ENCODE measurements at places on chromosomes 12 and 14.

GRCh38 chr12:113169697-113170096 is 15.6 kb downstream of the DDX54 start:
- no peak for DNase-seq

- peak; percentile 88 for DNase-seq
Measured at GRCh38 chr12:96263449-96263902, 69.3 kb downstream of the ELK3 start.

DNA sequence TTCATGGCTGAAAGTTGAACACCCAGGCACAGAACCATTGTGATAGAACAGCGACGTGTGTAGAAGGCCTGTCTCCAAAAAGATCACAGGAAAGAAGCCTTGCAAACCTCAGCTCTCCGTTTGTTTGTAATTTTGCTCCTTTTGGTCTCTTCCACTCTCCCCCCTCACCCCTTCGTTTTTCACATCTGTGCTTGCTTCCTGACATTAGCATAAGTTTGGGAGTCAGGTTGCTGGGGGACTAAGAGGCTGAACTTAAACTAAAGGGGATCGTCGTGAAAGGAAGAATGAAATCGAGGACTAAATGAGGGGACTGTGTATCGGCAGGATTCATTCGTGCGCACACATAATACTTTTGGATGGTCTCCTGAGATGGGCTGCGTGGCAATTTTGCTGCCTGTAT is 200.6 kb downstream of the BCAT1 start:
- no peak for DNase-seq

- no peak for DNase-seq
Measured at GRCh38 chr12:1838205-1838993, 18.0 kb downstream of the LRTM2 start.

DNA sequence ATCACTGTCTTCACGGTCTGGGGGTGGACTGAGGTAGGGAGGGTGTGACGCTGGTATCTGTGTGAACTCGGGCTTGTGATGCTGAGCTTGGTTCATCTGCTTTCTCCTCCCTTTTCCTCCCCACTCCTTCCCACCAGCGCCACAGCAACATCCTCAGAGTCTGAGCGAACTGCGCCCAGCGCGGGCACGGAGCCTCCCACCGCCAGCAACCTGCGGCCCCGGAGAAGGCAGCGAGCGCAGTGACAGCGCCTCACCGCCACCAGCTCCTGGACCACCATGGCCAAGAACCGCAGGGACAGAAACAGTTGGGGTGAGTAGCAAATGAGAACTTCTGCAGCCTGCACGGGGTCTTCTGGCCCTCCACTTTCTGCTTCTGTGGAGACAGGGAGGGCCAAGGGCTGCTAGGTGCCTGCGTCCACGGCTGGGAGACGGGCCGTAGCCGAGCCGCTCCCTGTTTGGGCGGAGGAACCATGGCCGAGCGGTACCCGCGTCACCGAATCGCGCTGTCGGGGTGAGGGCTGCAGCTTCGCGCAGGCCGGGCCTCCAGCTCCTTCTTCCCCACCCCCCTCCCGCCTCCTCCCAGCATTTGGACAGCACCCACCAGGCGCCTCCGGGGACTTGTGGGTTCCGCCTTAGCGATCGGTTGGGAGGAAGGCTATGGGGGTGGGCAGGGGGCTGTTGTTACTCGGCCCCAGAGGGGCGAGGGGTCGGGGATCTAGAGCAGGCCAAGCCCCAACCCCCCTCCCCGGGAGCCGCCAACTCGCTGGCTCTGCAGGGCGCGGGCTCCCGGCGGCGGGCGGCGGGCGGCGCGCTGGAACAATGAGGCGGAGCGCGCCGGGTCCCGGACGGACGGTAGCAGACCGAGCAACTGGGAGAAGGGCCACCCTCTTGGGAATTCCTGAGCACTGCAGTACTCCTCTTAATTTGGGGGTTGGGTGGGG is at the start of gene ATL1:
TSS of gene ATL1 (plus strand) at position 156 of the 941 bp plus-strand sequence. CDS start at position 277, 121 bp downstream.
- peak; percentile 61 for DNase-seq

- DNase-seq: no peak
Measured at GRCh38 chr12:27965966-27966365, 6.6 kb downstream of the PTHLH start.

GRCh38 chr14:90062127-90062794 is 467 bp downstream of the KCNK13 start:
- no peak for DNase-seq

DNA sequence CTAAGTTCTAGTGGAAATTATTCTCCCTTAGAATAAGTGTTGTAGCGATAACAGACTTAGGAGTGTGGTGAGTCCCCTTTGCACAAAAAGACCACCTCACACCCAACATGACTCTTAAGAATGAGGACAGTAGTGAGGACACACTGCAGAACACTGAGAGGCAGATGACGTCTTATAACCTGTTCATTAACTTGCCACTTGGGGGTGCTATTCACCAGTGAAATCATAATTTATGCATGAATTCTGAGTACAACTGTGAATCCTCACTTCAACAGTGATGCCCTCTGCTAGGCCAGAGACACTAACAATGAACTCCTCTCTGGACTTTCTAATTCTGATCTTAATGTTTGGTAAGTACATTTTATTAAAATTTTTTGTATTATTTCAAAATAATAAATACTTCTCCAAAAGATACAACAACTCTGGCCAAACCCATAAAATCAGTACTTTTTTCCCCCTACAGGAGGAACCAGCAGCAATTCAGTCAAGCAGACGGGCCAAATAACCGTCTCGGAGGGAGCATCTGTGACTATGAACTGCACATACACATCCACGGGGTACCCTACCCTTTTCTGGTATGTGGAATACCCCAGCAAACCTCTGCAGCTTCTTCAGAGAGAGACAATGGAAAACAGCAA is 274.7 kb downstream of the DAD1 start:
- peak; percentile 13 for DNase-seq

- no peak for DNase-seq
Measured at GRCh38 chr14:33999771-34000291, 49.0 kb upstream of the EGLN3 start.

DNA sequence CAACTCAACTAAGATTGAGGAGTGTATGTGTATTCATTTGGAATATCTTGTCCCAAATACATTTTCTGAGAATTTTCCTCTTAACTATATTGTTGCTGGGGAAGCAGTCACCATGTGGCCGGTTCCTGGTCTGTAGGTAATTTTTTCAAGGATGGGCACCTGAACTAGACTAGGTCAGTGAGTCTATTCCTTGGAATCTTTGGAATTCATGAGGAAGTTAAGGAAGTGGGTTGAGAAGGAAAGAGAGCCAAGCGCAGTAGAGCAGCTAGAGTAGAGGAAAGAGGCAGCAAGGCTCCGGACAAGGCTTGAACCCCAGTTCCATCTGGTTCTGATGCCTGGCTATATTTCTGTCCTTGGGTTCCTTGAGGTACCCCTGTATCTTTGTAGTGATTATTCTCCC is 183.7 kb downstream of the DACT1 start:
- no peak for DNase-seq

- DNase-seq: no peak
Measured at GRCh38 chr12:31966558-31967205, 7.5 kb downstream of the RESF1 start.

GRCh38 chr12:13094367-13094766 is 9.1 kb downstream of the GSG1 start:
- DNase-seq: no peak

GRCh38 chr12:22615963-22616501 is 8.9 kb upstream of the ETNK1 start:
- no peak for DNase-seq

DNA sequence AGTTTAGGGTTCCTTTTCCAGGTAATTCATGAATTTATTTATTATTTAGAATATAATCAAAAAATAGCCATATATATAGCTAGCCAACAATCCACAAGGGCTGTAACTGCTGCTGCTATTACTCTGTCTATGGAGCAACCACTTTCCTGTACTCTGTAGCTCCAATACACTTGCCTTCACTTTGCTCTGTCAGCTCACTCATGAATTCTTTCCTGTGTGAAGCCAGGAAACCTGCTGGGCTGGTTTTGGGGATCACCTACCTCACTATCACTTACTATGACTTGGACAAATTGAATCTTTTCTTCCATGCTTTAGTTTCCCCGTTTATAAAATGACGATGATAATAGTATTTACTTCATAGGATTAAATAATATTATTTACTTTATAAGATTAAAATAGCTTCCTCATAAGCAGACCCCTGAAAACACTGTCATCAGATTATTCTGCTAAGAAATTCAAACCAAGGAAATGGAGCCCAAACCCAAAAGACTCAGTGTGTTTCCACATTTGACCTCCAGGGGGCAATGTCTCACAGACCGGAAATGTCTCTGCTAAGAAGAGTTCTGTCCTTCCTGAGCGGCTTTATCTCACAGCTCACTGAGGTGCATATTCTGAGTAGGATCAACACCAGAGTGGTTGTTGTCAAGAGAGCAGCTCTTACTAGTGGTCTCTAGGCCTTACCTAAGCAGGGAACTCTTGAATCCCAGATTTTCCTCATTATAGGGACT is 457.1 kb downstream of the DAD1 start:
- DNase-seq: no peak

DNA sequence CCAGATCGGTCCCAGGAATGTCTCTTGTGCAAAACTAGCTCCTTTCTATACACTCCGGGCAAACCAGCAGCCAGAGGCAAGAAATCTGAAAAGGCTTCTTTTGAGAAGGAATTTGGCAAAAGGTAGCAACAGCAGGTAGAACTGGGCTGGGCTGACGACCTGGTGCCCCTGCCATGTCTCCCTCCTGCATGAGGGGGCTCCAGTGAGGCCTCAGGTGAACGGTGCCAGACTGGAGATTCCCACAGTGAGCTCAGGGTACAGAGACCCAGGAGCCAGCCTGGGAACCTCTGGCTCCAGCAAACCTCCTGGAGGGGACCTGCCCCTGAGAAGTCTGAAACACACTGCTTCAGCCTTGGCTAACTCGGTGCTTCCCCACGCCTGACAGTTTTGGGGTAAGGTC is 10.8 kb downstream of the ITPK1 start:
- DNase-seq: no peak

DNA sequence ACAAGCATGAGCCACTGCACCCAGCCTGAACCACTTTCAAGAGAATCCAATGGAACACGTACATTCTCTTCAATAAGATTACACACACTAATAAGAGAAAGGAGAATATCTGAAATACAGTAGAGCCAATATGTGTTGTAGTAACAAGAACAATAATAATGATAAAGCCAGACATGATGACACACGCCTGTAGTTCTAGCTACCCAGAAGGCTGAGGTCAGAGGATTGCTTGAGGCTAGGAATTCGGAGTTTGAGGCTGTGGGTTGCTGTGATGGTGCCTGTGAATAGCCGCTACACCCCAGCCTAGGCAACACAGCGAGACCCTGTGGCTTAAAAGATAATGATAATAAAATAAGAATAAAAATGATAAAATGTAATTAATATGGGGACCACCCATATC is 15.6 kb downstream of the APOBEC1 start:
- no peak for DNase-seq
